Regular cardiac myocyte (primary cell): ENCODE measurements at places on chromosomes 16 and 17. TPM values are rescaled to one million over a fixed set of nuclear protein-coding genes. Genes with fewer than 3 reads are reported as not detected.

C16orf46 gene
- total RNA-seq: 0.85 TPM in 1 of 2 replicates, not detected in the other

PSMD3 gene
- total RNA-seq: 87.9 and 143 TPM in 2 replicates

RASD1 gene
- 0.77 and 1.7 TPM in 2 replicates for total RNA-seq

NGFR gene
- 0.19 and 0.28 TPM in 2 replicates for total RNA-seq

CCL2 gene
- 298 and 384 TPM in 2 replicates for total RNA-seq

GSE1 gene
- total RNA-seq: 13.6 and 18.3 TPM in 2 replicates

KRT28 gene
- not detected in 2 replicates for total RNA-seq

RAB11FIP4 gene
- total RNA-seq: 0.19 and 0.28 TPM in 2 replicates

PIK3R5 gene
- under 0.01 and 0.38 TPM in 2 replicates for total RNA-seq

DPEP3 gene
- not detected in 2 replicates for total RNA-seq

PRR29 gene
- 0.38 and 0.85 TPM in 2 replicates for total RNA-seq

KSR1 gene
- 26.3 and 38.3 TPM in 2 replicates for total RNA-seq

USH1G gene
- under 0.01 TPM in 1 of 2 replicates, not detected in the other for total RNA-seq

IGF2BP1 gene
- total RNA-seq: 0.85 and 5.0 TPM in 2 replicates
